HS-27A (cell line): ENCODE measurements at places on chromosomes 7 and 10.

GRCh38 chr10:9992661-9993060 lies 1025.0 kb upstream of the CELF2 start:
- DNase-seq, result no peak

DNA sequence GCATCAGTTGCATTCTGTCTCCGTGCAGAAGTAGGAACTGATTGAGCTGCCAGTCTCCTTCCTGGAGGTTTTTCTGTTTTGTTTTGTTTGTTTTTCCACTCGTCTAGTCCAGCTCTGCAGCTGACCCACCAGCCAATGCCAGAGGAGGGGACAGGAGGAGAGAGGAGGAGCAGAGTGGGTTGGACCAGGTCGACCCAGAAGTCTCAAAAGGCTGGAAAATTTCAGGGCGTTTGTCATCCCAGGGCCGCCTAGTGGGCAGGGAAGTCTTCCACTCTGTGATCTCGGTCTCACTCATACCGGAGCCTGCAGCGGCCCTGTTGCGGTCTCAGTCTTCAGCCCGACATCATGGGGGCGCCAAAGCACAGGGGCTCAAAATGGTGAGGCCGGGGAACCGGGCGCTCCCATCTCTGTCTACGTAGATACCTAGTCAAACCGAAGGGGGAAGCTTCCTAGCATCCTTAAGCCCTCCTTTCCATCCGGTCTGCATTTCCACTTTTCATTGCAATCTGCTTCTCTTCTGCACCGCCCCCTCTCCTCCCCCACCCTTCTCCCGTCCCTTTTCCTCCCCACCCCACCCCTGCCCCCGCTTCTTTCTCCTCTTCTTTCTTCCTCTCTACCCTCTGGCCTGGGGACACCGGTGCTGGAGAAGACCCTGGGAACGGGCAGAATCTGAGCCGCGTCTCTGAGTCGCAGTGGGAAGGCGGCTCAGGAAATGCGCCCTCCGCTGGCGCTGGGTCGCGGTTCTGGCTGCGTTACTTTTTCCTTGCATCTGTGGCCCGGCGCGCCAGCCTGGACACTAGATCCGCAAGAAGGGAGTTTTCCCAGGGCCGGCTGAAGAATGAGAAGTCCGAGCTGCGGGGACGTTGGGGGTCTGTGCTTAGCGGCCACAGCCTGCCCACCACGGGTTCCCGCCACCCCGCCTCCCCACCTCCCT lies 16.2 kb upstream of the PAX2 start:
- DNase-seq, result no peak

- no peak for DNase-seq
These were observed 155.8 kb downstream of the DOCK4 start for GRCh38 chr7:112050250-112050881.

GRCh38 chr7:138584696-138585095 lies 116.5 kb downstream of the SVOPL start:
- no peak for DNase-seq

GRCh38 chr10:62153191-62153590 lies 115.5 kb downstream of the RTKN2 start:
- no peak for DNase-seq

DNA sequence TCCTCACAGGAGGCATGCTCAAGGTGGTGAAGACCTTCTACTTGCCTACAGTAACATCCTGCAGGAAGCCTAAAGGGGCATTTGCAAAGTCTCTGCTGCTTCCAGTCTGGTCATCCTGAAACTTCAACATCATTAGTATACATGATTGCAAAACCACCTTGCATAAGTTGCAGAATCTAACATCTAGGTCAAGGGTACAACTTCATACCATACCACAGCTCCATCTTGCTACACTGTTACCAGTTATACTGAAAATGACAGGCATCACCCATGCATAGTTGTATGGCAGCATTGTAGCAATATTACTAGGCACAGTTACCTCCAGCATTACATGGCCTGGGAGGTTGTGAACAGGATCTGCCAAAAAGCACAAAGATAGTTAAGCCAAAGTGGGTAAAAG lies 13.7 kb upstream of the MACROH2A2 start:
- DNase-seq, result no peak

DNA sequence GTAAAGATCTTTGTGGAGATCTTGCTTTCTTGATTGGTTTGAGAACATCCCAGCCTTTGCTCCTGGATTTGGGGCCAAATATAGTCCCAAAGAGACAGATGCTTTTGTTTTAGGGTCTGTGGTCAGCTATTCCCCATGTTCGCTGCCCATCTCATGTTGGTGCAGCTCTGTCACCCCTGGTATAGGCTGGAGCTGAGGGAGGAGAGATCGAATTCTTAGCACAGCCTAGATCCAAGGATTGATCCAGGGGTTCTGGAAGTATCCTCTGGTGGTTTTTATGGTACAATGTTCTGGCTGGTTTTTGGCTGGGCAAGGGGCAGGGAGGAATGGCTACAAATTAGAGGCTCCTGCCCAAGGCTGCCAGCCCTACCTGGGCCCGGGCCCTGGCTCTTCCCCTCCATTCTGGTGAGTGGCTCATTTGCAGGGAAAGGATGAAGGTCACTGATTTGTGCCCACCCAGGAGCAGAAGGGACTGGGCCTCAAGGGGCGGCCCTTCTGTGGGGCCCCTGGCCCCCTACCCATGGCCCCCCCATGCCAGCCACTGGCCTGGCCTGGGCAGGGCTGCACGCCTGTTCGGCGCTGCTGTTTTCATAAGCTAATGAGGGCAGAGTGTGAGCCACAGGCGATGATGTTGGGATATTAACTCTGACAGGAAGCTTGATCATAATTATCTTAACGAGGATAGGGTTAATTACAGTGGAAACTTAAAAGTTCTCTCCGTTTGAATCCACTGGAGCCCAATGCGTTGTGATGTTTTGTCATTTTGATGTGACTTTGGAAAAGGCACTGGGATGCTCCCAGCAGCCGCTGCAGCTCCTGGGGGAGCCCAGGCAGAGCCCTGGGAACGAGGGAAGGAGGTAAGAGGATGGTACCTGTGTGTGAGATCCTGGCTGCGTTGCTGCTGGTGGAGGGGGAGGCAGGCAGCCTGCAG lies 600.6 kb downstream of the LRMDA start:
- no peak for DNase-seq

GRCh38 chr10:124200011-124200410 lies 106.6 kb upstream of the CHST15 start:
- no peak for DNase-seq

- DNase-seq, result no peak
These were observed 101.9 kb upstream of the PIP4K2A start for GRCh38 chr10:22816298-22816653.
